ENCODE measurements at places on chromosomes 3 and 15.

DNA sequence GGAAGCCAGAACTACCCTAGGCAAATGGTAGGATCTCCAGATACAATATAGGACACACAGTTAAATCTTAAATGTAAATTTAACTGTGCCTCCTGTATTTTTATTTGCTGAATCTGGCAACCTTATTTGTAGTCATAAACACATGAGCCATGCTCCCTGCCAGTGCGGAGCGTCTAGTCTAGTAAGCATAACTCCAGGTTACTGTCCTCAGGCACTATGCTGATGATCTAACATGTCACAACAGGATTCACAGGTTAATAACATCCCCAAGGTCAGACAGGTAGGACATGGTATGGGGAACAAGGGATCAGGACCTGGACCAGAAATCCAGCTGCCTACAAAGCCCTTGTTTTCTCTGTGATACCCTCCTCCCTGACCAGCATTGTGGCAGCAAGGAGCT is 305.1 kb downstream of the CACNA2D3 start:
- DNase-seq: no peak

- DNase-seq: no peak
Observed at GRCh38 chr3:174640932-174641331, 218.2 kb upstream of the NAALADL2 start.

DNA sequence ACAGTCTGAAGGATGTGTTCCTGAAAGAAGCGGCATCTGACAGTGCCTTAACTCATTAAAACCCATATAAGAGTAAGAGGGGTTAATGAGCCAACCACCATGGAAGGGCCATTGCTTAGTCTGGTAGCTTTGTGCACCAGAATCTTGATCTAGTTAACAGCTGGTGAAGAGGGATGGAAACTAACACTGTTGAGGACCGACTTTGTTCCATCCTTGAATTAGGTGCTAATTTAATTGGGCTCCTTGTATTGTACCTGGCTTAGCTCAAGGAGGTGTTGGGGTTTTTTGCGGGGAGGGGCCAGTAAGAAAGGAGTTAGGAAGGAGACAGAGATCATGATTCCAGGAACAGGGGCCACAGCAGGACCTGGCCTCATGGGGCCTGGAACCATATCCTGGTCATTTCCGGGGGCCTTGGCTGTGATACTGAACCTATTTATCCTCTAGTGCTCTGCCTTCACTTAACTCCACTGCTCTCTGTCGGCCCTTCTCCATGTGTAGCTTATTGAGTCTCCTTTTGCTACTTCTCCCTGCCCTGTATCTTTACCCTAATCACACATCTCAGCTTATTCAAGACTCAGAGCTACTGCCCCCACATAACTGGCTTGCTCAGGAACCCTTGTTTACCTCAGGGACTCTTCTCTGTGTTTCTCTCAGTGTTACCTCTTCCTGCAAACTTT is 93.0 kb downstream of the RPL22L1 start:
- DNase-seq: no peak

DNA sequence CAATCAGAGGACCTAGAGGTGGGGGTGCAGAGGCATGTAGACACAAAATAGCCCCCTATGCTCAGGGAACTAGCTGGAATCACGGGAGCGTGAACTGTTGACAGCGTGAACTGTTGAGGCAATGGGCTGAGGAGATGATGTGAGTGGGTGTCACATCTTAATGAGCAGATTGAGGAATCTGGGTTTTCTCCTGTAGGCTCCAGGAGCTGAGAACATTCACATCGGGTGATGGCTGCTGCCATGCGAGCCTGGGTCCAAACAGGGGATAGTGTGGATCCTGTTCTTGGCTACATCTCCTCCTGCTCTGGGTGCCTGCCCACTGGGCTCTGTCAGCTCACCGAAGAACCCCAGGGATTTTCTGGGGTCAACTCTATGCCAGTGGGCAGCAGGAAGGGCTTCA is 2.1 kb downstream of the LARP6 start:
- no peak for DNase-seq

- DNase-seq: no peak
Observed at GRCh38 chr3:105752791-105753415, 115.9 kb downstream of the CBLB start.

DNA sequence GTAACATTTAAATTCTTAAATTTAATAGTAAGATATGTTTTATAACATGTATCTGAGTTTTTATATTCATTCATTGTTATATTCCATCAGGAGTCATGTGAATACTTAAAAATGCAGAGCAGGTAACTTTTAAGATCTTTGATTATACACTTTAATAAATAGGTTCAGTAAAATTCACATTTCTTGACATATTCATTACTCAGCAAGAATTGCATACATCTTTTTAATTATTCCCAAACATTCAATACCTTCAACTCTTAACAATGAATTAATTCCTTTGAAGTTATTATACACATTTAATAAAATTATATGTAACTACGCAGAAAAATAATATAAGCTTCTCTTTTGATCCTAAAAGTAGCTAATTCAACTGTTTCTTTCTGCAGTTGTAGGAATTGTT is 105.4 kb downstream of the CNTN4 start:
- DNase-seq: no peak

GRCh38 chr3:112814266-112814665 is 32.4 kb downstream of the CD200R1L start:
- DNase-seq: peak; percentile 8

DNA sequence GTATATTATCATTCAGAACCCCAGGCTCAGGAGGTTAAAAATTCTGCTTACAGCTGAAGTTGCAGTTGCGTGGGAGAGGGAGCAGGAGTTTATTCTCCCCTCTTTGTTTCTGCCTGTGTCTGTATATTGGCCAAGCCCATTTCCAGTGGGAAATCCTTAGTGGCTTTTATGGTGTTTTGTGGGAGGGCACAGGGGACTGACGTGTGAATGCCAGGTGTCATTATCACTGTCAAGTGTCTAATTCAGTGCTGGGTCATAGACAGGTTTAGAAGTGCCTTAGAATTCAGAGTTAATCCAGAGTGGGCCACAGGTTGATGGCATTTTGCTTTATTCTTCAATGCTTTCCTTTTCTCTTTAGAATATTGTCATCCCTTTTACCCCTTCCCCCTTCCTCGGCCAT is 33.4 kb downstream of the SLCO3A1 start:
- DNase-seq: no peak

- DNase-seq: no peak
Observed at GRCh38 chr3:48949376-48949717, 30.7 kb downstream of the ARIH2 start.

DNA sequence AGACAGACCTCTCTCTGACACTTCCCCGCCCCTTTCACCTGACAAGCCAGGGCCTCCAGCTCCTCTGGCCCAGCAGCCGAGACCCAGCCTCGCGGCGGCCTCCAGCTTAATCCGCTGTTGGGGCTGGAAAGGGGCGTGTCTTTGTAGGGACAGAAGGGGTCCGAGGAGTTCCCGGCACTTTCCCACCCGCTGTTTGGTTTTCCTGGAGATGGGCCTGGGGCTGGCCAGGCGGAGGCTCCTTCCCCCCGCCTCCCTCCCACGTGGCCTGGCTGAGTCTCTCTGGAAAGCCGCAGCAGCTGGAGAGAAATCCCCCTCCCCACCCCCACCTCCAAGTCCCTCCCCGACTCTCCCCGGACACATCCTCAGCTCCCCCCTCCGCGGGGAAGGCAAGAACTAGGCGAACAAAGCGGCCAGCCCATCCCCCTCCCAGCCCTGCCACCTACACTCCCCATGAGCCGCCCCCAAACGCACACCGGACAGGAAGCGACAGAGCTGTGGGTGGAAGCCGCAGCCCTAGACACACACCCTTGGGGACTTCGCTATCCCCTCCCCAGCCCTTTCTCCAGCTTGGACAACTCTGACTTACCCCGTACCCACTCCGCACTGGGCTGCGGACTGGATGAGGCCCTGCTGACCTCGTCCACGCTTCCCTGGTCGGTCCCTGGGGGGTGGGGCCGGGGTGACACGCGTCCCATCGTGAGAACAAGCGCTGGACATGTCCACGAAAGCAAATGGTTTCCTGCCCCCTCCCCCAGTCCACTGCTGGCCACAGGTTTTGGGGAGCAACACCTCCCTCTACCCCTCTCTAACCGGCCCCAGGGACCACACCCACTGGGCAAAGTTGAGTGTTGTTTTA is 1.2 kb downstream of the IGDCC4 start:
- no peak for DNase-seq

DNA sequence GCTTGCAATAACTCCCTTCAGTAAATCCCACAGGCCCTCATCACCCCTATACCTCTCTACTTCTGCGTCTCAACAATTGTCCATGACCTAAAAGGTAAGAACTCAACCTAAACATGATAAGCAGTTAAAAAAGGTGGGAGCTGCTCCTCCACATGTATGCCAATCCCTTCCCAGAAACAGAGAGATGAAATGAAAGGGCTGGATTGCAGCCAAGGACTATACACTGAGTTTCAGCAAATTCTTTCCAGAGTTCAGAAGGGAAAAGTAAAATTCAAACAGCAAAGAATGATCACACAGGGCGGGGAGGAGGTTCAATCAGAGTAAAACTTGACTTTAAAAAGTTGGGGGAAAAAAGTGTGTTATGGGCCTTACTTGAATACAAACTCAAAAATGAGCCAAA is 27.5 kb downstream of the PLOD2 start:
- DNase-seq: no peak

GRCh38 chr15:42576040-42576594 is 711 bp downstream of the STARD9 start:
- DNase-seq: no peak

DNA sequence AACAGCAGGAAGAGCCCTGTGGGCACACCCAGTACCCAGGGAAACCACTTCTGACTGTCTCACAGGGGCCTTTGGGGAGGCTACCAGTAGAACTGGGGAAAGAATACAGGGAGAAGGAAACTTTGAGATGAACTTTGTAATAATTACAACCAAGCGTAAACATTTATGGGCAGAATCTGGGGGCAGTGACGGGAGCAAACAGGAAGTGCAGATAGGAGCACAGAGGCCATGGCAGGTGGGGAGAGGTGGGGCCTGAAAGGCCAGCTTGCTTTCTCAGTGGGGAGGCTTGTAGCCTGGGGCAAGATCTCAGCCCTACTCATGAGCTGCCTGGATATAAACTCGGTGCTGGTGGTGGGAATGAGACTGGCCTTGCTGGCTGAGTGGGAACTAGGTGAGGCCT is 209.8 kb downstream of the PLCH1 start:
- DNase-seq: no peak

GRCh38 chr15:82750831-82751180 is 41.1 kb upstream of the AP3B2 start:
- no peak for DNase-seq

DNA sequence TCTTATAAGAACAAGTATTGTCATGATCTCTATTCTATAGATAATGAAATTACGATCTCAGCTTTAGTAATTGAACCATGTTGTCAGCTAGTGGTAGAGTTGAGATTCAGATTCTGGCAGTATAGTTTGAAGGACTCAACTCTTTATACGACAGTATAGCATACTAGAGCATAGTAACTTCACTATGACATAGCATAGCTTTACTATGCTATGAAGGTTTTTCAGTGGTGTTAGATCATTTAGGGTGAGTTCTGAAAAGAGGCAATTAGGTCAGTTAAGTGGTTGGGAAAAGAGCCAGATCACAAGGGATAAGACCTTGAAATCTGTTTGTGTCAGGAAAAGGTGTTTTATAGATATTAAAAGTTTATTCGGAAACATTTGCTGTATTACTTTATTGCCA is 8.1 kb downstream of the STX19 start:
- no peak for DNase-seq

GRCh38 chr15:52261498-52262242 is 33.9 kb downstream of the MYO5C start:
- DNase-seq: peak; percentile 82

- DNase-seq: no peak
Observed at GRCh38 chr3:38616111-38616510, 33.4 kb downstream of the SCN5A start.

GRCh38 chr3:150407808-150408220 is 284 bp upstream of the TSC22D2 start:
- DNase-seq: no peak

DNA sequence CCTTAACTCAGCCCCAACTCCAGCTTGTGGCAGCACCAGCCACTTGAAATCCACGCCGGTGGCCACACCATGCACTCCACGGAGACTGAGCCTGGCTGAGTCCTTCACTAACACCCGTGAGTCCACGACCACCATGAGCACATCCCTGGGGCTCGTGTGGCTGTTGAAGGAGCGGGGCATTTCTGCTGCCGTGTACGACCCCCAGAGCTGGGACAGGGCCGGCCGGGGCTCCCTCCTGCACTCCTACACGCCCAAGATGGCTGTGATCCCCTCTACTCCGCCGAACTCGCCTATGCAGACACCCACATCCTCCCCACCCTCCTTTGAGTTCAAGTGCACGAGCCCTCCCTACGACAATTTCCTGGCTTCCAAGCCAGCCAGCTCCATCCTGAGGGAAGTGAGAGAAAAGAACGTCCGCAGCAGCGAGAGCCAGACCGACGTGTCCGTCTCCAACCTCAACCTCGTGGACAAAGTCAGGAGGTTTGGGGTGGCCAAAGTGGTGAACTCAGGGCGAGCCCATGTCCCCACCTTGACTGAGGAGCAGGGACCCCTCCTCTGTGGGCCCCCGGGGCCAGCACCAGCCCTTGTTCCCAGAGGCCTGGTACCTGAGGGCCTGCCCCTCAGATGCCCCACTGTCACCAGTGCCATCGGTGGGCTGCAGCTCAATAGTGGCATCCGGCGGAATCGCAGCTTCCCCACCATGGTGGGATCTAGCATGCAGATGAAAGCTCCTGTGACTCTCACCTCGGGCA is 42.9 kb downstream of the CCK start:
- DNase-seq: no peak

GRCh38 chr3:45644791-45645201 is 44.4 kb upstream of the SACM1L start:
- DNase-seq: no peak

DNA sequence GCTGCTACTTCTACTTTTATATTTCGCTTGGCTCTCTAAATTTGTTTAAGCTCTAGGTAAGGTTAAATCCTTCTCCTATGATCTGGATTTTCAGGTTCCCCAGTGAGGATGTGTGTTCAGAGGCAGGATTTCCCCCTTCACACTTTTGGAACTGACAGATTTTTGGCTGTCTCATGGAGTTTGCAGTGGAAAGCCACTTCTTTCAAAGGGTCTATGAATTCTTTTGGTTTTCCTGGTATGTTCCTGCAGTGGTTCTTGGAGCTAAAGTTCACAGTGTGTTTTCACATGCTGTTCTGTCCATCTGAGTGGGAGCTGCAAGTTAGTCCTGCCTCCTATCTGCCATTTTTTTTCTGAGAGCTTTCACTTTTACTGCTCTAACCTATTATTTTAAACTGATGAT is 21.6 kb upstream of the TIGIT start:
- DNase-seq: no peak

GRCh38 chr3:89262309-89262929 is 155.0 kb downstream of the EPHA3 start:
- DNase-seq: no peak

DNA sequence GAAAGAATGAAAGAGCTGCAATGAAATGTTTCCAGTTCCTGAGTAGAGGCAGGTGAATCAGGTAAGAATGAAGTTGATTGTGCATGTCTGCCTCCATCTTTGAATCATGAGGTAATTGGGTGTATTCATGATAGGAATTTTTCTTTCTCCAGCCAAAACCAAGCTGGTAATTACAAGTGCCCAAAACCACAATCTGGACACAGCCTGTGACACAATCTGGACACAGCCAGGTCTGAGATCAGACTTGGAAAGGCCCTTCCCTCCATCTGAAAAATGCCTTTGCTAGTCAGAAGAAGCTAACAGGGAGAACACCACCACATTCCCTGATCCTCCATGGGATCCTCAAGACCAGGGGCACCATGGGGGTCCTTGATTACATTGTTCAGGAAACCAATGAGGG is 338.5 kb upstream of the THBS1 start:
- DNase-seq: no peak
